ENCODE measurements at places on chromosomes 2 and 18. TPM values are rescaled to one million over a fixed set of nuclear protein-coding genes. Genes with fewer than 3 reads are reported as not detected.

GRCh38 chr2:126059379-126059778 lies 596.6 kb upstream of the GYPC start:
- DNase-seq: no peak

The DNER gene
- 1.2 TPM for polyA plus RNA-seq

DNA sequence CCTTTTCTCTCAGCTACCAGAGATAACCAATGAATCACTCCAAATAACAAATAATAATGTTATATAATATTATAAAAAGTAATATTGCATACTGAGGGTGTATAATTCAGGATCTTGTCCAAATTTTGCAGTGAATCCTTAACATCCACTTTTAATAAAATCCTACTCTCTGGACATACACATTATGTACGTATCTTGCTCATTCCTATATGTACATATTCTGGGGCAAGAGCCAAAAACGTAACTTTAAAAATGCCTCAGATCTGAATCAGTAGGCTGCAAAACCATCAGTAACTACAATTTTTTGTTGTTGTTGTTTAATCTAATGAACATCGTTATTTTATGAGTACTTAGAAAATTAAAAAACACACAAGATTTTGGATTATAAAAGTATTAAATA lies 65.3 kb downstream of the SMAD2 start:
- no peak for DNase-seq

The ADCY3 gene
- polyA plus RNA-seq: 90.2 TPM

All from fibroblast of lung (primary cell).